ENCODE measurements at places on chromosomes 7 and 10.

DNA sequence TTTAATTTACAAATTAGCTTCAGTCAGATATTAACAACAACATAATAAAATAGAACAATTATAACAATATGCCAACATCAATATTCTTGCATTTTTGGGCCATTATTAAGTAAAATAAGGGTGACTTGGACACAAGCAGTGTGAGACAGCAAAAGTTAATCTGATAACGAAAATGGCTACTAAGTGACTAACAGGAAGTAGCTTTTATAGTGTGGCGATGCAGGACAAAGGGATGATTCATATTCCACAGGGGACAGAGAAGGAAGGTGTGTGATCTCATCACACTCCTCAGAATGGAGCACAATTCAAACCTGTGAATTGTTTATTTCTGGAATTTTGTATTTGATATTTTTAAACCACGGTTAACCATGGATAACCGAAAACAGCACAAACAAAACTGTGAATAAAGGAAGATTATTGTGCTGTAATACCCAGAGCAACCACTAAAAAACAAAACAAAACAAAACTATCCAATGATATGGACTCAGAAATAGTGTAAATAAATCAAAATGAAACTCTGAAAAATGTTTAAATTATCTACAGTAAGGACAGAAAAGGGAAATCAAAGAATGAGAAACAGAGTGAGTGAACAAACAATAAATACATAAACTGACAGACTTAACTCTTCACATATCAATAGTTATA, 66.9 kb upstream of the TFEC start:
- H3K4me1 ChIP-seq, result no peaks in the 10 kb centered on the region
- H3K27me3 ChIP-seq, result peaks cover 13% of the 10 kb centered on the region

DNA sequence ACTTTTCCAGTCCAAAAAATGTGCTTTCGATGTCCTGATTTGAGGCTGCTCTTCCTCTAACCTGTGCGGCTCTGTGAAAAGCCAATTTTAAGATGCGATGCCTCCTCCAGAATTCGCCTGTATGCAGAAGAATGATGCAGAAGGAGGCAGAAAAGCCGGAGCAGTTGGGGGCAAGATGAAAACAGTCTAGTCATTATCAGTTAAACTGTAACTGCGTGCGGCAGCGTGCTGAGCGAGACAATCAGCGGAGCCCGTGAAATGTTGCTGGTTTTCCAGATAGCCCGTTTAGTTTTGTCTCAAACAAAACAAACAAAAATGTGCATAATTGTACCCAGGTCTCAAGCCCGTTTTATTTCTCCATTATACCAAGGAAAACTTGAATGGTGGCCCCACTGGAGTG, 137.0 kb upstream of the FGFR2 start:
- H3K36me3 ChIP-seq, result 0 out of 2 replicates have a peak, but pooled peaks cover 2% of the 10 kb centered on the region
- no peak overlapping the region for H3K27ac ChIP-seq
- no peak overlapping the region for H3K4me3 ChIP-seq
- H3K4me1 ChIP-seq, result peaks cover 25% of the 10 kb centered on the region

- peaks cover 13% of the 10 kb centered on the region for H3K36me3 ChIP-seq
- H3K4me3 ChIP-seq, result peak overlapping the region; percentile 80
- peaks cover 23% of the 10 kb centered on the region for H3K4me1 ChIP-seq
- no peak overlapping the region for H3K27ac ChIP-seq
These were observed 1.9 kb downstream of the SYPL1 start for GRCh38 chr7:106110238-106110560.

- H3K36me3 ChIP-seq, result no peaks in the 10 kb centered on the region
- peak overlapping the region; percentile 79 for H3K27ac ChIP-seq
- peaks cover 15% of the 10 kb centered on the region for H3K4me1 ChIP-seq
- DNase-seq, result peak; percentile 87
These were observed 101.7 kb upstream of the SVIL start for GRCh38 chr10:29736366-29737073.

- H3K4me3 ChIP-seq, result no peak overlapping the region
- no peaks in the 10 kb centered on the region for H3K27me3 ChIP-seq
- H3K36me3 ChIP-seq, result peaks cover 71% of the 10 kb centered on the region
- no peak overlapping the region for H3K27ac ChIP-seq
- DNase-seq, result peak; percentile 65
These were observed 16.4 kb downstream of the NACAD start for GRCh38 chr7:45072131-45073030.

- H3K4me1 ChIP-seq, result no peaks in the 10 kb centered on the region
- H3K4me3 ChIP-seq, result peak within 1 kb of the TSS; percentile 67
- H3K36me3 ChIP-seq, result no peaks in the 10 kb centered on the region
- H3K27ac ChIP-seq, result peak within 1 kb of the TSS; percentile 89
- H3K27me3 ChIP-seq, result no peaks in the 10 kb centered on the region
- DNase-seq, result peak; percentile 95
These were observed at the start of gene TBC1D12 for GRCh38 chr10:94402204-94402842. Gene TBC1D12, plus strand, starts transcription at chr10:94402541. Its CDS starts 73 bp downstream, at chr10:94402614.

DNA sequence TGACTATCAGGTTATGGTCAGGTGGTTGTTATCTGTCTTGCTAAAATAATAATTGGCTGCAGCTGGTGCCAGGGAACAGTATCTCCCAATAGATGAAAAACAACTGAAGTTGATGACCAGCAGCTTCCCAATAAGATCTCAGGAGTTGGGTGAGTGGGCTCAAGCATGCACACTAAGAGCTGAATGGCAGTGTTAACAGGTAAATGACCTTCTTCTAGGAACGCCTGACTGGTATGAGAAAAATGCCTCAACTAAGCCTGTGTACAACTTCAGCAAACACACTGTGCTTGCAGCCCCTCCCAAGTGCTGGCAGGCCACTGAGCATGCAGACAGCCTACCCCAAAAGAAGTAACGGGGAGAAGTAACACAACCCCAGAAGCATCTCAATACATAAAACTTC, 636.9 kb downstream of the ACTR3B start:
- H3K27me3 ChIP-seq, result no peaks in the 10 kb centered on the region
- H3K4me1 ChIP-seq, result no peaks in the 10 kb centered on the region
- no peaks in the 10 kb centered on the region for H3K36me3 ChIP-seq
- no peak for DNase-seq
- no peak overlapping the region for H3K27ac ChIP-seq

DNA sequence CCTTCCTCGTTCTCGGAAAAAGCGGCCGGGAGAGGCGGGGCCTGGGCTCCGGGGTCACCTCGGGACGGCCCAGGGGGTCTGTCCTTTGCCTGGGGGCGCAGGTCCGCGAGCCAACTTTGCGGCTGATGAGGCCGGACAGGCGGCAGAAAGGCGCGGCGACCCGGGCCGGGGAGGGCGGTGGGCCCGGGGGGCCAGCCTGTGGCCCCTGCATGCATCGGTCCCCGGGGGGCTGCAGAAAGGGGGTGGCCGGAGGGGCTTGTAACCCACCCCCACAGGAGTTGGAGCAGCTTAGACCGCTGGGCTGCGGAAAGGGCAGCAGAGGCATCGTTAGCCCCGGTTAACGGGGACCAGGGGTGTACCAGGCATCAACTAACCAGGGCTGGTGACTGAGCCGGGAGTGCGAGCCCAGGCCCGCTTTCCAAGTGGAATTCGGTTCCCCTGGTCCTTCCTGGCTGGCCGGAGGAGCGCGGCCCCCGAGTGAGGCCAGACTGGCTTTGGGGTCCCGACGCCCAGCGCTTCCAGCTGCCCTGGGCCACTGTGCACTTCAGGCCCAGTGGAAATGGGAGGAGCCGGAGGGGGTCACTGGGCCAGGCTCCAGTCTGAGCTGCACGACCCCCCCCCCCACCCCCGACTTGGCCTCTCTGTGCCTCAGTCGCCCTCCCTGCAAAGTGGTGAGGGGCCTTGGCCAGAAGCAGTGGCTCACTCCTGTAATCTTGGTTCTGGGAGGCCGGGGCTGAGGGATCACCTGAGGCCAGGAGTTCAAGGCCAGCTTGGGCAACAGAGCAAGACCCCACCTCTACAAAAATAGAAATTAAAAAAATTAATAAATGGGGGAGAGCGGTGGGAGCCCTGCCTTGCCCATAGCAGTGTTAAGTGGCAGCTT, 919 bp downstream of the SLC29A4 start:
- no peak overlapping the region for H3K27ac ChIP-seq
- no peaks in the 10 kb centered on the region for H3K27me3 ChIP-seq
- 0 out of 2 replicates have a peak, but pooled peaks cover 4% of the 10 kb centered on the region for H3K4me1 ChIP-seq
- H3K36me3 ChIP-seq, result no peaks in the 10 kb centered on the region

- no peaks in the 10 kb centered on the region for H3K4me1 ChIP-seq
- DNase-seq, result no peak
- H3K27me3 ChIP-seq, result no peaks in the 10 kb centered on the region
- no peaks in the 10 kb centered on the region for H3K36me3 ChIP-seq
- no peak overlapping the region for H3K27ac ChIP-seq
- H3K4me3 ChIP-seq, result no peak overlapping the region
These were observed 304.4 kb upstream of the LYZL1 start for GRCh38 chr10:28984431-28984830.

GRCh38 chr10:52615756-52616394, 156.7 kb downstream of the MBL2 start:
- no peak overlapping the region for H3K4me3 ChIP-seq
- H3K4me1 ChIP-seq, result peaks cover 14% of the 10 kb centered on the region
- peak overlapping the region; percentile 33 for H3K27ac ChIP-seq

DNA sequence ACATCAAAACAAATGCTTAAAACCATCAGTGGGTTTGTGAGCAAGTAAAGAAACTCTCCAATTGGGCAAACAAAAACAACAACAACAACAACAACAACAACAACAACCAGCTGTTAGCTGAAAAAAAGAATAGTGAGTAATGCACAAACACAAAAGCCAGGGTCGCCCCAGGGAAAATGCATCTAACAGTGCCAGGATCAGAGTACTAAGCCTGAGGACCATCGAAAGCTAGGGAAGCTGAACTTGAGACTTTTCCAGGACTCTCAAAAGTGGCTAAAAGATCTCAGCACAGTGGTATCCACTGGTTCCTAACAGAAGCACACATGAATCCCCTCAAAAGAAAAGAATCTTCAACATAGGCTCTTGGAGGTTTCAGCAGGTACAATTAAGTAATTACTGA, 83.3 kb downstream of the CPXM2 start:
- DNase-seq, result no peak
- H3K27ac ChIP-seq, result no peak overlapping the region
- no peaks in the 10 kb centered on the region for H3K36me3 ChIP-seq

DNA sequence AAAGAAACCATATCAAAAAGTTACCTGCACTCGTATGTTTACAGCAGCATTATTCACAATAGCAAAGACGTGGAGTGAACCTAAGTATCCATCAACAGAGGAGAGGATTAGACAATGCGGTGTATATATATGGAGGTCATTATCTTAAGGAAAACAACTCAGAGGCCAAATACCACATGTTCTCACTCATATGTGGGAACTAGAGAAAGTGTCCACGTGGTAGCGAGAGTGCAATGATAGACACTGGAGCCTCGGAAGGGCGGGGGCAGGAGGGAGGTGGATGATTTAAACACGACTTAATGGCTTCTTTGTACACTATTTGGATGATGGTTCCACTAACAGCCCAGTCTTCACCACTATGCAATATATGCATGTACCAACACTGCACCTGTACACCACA, 40.1 kb upstream of the RNF32 start:
- no peak overlapping the region for H3K27ac ChIP-seq
- H3K36me3 ChIP-seq, result no peaks in the 10 kb centered on the region
- no peak overlapping the region for H3K4me3 ChIP-seq
- DNase-seq, result no peak
- H3K4me1 ChIP-seq, result no peaks in the 10 kb centered on the region
- H3K27me3 ChIP-seq, result no peaks in the 10 kb centered on the region

GRCh38 chr10:127368101-127368500, 171.7 kb upstream of the INSYN2A start:
- H3K27me3 ChIP-seq, result no peaks in the 10 kb centered on the region
- H3K4me3 ChIP-seq, result no peak overlapping the region
- no peak for DNase-seq
- H3K4me1 ChIP-seq, result peaks cover 24% of the 10 kb centered on the region
- H3K27ac ChIP-seq, result no peak overlapping the region

GRCh38 chr10:54194806-54195205, 606.2 kb downstream of the PCDH15 start:
- no peaks in the 10 kb centered on the region for H3K4me1 ChIP-seq
- no peak overlapping the region for H3K27ac ChIP-seq
- no peaks in the 10 kb centered on the region for H3K27me3 ChIP-seq
- H3K36me3 ChIP-seq, result no peaks in the 10 kb centered on the region

- H3K36me3 ChIP-seq, result peaks cover 10% of the 10 kb centered on the region
- H3K27ac ChIP-seq, result no peak overlapping the region
- DNase-seq, result no peak
These were observed 63.7 kb downstream of the ARHGAP12 start for GRCh38 chr10:31864834-31865518.

DNA sequence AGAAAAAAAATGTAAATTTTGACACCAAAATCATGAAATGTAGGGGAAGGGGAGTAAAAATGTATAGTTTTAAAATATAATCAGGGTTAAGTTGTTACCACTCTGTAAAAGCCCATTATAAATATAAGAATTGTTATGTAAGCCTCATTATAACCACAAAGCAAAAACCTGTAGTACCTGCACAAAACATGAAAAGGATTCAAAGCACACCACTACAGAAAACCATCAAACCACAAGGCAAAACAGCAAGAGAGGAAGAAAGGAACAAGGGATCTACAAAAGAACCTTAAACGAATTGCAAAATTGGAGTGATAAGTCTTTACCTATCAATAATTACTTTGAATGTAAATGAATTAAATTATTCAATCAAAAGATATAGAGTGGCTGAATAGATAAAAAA, 41.0 kb upstream of the CDK6 start:
- H3K36me3 ChIP-seq, result no peaks in the 10 kb centered on the region
- H3K4me1 ChIP-seq, result 0 out of 2 replicates have a peak, but pooled peaks cover 4% of the 10 kb centered on the region
- no peak overlapping the region for H3K27ac ChIP-seq
- H3K4me3 ChIP-seq, result no peak overlapping the region

All from SK-N-SH (cell line).